ENCODE measurements at places on chromosomes 13 and 19. TPM values are rescaled to one million over a fixed set of nuclear protein-coding genes. Genes with fewer than 3 reads are reported as not detected.

- no peak for DNase-seq
Measured at GRCh38 chr13:48969685-48970084, 6.0 kb upstream of the FNDC3A start.

- peak; percentile 74 for DNase-seq
Measured at GRCh38 chr19:46813839-46814358, 25.5 kb upstream of the SLC1A5 start.

Gene LACC1
- total RNA-seq, result 8.2 TPM

GRCh38 chr13:92158346-92158745 is 759.9 kb downstream of the GPC5 start:
- DNase-seq, result no peak

- peak; percentile 69 for DNase-seq
Measured at GRCh38 chr13:19181621-19182485, at the start of gene TUBA3C. Gene TUBA3C (minus strand): TSS chr13:19181824. CDS start chr13:19181747, 77 bp downstream.

- DNase-seq, result no peak
Measured at GRCh38 chr13:30053939-30054338, 203.5 kb upstream of the UBL3 start.

- DNase-seq, result no peak
Measured at GRCh38 chr13:55155046-55155445, 1985.7 kb upstream of the PRR20A start.

DNA sequence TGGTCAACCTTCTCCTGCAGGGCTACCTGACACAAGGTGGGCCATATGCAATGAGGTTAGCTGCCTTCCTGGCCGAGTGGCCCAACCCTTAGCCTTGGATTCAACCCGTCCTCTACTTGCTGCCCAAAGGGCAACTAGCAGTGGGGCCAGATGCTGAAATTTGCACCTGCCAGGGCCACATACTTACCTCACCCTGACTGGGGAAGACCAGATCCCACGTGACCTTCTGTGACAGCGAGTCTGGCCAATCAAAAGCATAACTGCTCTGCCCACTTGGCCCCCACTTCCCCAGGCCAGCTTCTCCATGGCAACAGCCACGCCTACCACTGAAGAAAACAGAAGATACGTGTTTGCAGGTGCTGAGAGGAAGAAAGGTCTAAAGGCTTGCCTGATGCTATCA is 10.9 kb downstream of the PEG3 start:
- DNase-seq, result no peak

Gene OR7A5
- total RNA-seq, result not detected

Gene RNF225
- not detected for total RNA-seq

Gene ALOX5AP
- total RNA-seq, result 31.6 TPM

Gene CC2D1A
- total RNA-seq, result 26.9 TPM

All from aorta (tissue), 5 donors.